ENCODE measurements at places on chromosomes 11 and 22.

DNA sequence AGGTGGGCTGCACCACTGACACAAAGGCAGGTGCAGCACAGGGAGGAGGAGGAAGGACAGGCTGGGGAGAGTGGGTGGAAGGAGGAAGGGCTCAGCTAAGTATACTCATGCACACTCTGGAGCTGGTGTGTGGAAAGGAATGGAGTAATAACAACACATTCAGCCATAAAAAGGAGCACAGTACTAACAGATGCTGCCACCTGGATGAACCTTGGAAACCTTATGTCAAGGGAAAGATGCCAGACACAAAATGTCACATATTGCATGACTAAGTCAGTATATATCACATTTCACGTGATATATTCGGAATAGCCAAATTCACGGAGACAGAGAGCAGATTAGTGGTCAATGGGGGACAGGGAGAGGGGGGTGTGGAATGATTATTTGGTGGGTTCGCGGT lies 389.6 kb upstream of the SYN3 start:
- ATAC-seq, result no peak

DNA sequence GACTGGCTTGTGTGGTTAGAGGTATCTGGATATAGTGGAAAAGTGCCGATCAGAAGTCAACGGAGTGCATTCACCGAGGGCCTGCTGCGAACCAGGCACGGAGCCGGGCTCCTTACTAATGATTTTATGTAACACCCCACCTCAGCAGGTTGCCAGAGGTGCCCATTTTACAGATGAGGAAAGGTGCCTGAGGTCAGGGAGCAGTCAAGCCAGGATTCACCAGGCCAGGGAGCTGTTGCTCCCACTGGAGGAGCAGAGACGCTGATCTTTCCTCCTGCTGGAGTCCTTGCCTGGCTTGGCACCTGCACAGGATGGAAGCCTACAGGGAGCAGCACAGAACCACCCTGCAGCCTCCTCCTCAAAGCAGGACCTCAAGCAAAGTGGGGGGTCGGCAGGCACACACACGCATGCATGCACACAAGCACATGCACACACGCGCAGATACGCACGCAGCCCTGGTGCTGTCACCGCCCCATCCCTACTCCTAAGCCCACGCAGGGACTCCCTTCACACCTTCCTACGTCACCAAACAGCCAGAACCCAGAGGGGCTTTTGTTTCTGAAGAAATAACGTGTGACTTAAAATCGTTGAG lies 16.2 kb downstream of the RSPH14 start:
- no peak for ATAC-seq

GRCh38 chr22:46731246-46732040 lies 6.6 kb downstream of the CERK start:
- ATAC-seq, result peak; percentile 44

DNA sequence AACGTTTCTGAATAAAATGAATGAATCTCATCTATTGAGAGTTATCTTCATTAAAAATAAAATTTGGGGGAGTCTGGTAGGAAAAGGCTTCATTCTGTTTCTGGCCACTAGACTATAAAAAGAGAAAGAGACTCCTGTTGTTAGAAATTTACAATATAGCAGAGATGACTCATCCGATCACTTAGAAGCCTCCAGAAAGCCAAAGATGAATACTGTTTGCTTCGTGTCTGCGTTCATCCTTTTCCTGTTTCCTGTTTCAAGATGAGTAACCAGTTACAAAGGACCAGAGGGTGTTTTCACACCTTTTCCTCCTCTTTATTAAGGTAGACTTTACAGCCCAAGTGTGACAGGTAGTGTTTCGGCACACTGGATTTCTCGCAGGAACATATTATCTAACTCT lies 1120.7 kb downstream of the LRRC4C start:
- ATAC-seq, result no peak

DNA sequence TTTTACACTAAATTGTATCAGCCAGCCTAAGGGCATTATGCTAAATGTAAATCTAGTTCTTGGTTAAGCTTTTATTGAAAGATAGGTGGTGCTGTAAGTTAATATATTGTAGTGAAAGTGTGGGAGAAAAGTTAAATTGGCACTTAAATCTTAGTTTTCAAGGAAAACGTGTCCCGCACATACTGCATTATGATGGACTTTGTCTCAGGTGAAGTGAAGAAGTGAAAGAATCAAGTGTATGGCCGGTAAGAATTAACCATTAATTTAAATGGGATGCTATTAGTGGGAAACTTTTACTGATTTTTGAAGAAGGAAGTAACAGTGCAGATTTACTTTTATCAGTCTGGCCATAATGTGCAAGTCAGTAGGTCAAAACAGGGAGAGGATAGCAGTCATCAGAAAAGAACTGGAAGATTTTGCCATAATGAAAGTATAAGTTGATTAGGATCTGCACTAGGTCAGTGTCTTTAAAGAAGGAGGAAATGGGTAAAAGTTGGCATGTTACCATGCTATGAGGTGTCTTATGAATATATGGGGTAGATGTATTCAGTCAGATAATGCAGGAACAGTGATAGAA lies 81.6 kb downstream of the PDHX start:
- ATAC-seq, result peak; percentile 47

DNA sequence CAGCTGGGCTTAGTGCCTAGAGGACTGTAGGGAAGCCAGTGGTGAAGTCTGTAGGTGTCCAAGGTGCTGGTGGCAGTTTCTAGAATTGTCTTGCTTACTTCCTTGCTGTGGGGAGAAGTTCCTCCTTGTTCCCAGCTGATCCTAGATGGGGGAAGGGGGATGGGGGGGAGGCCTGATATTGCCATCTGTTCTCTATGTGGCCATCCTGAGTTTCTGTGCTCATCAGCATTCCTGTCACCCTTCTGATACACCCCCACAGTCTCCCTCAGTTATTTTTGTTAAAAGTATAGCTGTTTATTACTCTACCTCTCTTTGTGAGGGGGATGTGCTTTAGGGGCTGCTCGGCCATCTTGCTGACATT lies 36.5 kb downstream of the MADD start:
- ATAC-seq, result no peak

DNA sequence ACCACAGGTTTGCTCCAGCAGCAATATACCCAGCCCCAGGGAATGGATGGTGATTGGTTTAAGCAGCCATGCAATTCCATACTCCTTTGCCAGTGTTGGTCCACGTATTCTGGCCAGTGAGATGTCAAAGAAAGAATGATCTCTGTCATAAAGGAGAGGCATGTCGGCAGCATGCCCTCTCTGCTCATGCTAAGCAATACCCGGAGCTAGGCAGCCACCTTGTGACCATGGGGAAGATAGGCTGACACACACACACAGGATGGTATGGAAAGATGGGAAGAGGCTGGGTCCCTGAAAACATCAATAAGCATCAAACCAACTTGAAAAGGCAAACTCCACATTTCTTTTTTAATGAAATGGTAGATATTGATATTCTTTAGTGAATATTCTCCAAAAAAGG lies 5.1 kb downstream of the ABCC8 start:
- no peak for ATAC-seq

DNA sequence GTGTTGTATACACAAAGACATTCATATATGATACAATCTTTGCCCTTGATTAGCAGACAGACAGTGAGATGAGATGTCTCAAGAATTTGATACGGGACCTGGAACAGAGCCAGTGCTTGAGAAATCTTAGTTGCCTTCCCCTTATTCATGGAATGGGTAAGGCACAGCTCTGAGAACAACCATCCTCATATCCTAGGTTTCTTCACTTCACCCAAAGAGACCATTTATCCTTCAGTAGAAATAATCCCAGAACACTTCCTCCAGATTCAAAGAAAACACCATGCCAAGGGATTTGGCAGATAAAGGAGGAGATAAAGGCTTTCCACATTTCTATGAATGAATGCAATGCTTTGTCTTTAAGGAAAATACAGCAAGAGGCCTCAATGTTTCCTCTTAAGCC lies 8.8 kb upstream of the IZUMO1R start:
- ATAC-seq, result no peak

- peak; percentile 30 for ATAC-seq
Measured at GRCh38 chr11:6655020-6655789, 404 bp downstream of the DCHS1 start.

GRCh38 chr11:1504138-1504537 lies 17.6 kb upstream of the MOB2 start:
- ATAC-seq, result no peak

- peak; percentile 74 for ATAC-seq
Measured at GRCh38 chr11:60905551-60906113, 753 bp downstream of the PRPF19 start.

DNA sequence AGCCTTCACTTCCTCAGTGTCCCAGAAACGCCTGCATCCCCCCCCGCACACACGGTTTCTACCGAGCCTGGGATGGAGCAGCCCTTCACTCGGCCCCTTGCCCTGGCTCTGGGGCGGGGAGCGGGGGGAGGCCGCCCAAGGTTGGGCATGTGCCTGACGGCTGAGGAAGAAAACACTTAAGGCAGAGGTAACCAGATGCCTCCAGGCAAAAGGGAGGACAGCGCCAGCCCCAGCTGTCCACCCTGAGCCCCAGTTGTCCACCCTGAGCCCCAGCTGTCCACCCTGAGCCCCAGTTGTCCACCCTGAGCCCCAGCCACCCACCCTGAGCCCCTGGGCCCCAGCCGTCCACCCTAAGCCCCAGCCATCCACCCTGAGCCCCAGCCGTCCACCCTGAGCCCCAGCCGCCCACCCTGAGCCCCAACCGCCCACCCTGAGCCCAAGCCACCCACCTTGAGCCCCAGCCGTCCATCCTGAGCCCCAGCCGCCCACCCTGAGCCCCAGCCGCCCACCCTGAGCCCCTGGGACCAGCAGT lies 3.8 kb upstream of the TTLL8 start:
- no peak for ATAC-seq

- ATAC-seq, result peak; percentile 57
Measured at GRCh38 chr11:92941676-92942571, 27.5 kb upstream of the MTNR1B start.

- no peak for ATAC-seq
Measured at GRCh38 chr11:129974237-129974636, 28.4 kb downstream of the PRDM10 start.

GRCh38 chr11:133842730-133843129 lies 2.6 kb downstream of the SPATA19 start:
- ATAC-seq, result no peak

DNA sequence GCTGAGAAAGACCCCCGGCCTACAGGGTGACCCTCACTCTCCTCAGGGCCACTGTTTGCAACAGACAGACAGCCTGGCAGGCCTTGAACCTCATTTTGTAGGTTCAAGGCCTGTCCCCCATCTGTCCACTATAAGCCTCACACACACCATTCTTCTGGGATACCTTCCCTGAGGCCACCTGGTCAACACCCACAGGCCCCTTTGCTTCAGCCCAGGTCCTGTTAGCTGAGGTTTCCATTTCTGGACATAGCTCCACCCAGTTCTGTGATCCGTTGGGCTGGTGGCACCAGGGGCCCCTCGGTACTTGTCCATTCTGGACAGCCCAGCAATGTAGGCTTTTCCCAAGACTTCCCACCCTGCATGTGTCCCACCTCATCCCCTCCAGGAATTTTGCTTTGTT lies 3.1 kb downstream of the MIF start:
- no peak for ATAC-seq

GRCh38 chr22:36256478-36256877 lies 3.5 kb downstream of the APOL1 start:
- peak; percentile 14 for ATAC-seq

DNA sequence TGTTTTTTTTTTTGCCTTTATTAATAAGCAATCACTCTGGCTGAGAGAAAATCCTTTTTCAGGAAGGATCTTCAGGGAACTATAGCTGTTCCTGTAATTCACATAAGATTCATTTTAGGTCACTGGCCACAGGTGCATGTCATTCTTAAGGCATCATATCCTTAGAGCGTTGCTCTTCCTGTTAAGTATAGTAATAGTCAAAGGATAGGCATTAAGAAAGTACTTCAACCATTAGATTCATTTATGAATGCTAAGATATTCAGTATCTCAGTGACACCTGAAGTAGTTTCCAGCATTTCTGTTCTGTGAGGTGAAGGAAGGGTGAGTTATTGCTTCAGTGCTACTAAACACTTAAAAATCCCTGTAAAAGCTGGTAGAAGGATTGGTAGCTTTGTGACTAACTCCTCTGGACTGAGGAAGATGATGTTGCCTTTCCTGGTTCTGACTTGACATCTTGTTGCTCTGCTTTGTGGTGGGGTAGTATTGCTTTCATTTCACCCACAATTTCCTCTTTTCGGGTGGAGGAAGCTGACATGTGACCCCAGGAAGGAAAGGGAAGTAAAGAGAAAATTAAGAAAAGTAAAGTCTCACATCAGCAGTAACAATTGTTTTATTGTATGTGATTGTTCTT lies 34.7 kb downstream of the RNF169 start:
- ATAC-seq, result peak; percentile 85

DNA sequence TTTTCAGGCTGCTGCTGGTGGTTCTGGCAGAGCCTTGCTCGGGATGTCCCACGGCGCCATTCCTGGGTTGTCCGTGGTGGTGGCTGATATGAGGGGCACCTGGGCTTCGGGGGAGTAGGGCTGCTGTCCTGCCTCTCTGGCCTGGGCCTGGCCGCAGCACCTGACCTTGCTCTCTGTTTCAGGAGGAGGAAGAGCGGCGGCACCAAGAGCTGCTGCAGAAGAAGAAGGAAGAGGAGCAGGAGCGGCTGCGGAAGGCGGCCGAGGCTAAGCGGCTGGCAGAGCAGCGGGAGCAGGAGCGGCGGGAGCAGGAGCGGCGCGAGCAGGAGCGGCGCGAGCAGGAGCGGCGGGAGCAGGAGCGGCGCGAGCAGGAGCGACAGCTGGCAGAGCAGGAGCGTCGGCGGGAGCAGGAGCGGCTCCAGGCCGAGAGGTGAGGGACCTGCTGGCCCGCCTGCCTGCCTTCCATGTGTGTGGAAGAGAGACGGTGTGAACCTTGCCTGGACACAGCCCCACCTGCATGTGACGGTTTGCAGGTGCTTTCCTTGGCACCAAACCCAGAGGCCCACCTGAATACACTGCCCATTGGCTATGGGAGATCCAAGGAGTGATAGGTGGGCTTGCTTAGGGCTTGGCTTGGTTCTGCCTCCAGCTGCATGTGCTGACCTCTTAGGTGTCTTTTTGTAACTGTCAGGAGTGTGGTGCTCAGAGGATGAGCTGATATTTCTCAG lies 22.8 kb downstream of the INCENP start:
- ATAC-seq, result no peak

GRCh38 chr11:67356864-67357561 lies 3.7 kb upstream of the POLD4 start:
- ATAC-seq, result peak; percentile 36

- ATAC-seq, result no peak
Measured at GRCh38 chr11:107293677-107294344, 163.8 kb downstream of the CWF19L2 start.

Measured in esophagus mucosa (tissue), 1 donor.